ENCODE measurements at places on chromosomes 1 and 21.

DNA sequence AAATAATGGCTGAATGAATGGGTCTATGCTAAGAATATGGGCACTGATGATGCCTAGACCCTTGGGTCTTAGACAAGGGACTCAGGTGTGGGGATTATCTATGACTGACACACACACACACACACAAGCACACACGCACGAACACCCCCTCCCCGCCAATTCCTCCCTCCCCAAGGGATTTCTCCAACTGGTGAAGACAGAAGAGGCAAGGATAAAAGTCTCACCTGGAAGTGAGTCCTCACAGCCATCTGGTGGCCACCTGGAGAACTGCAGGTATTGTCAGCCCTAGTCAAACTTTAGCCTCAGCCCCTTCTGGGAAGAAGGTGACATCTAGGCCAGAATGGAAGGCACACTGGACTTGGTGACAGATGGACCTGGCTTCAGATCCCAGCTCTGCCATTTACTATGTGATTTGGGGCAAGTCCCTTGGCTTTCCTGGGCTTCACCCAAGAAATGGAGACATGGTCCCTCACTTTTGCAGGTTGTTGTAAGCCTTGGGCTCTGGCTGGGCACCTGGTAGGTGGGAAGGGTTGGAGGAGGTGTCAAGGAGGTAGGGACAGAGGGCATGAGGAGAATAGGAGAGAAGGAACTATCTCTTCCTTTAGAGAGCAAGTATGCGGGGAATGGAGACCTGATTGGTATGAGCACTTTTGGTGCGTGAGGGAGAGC is 4.0 kb upstream of the GPR3 start:
- DNase-seq: no peak

DNA sequence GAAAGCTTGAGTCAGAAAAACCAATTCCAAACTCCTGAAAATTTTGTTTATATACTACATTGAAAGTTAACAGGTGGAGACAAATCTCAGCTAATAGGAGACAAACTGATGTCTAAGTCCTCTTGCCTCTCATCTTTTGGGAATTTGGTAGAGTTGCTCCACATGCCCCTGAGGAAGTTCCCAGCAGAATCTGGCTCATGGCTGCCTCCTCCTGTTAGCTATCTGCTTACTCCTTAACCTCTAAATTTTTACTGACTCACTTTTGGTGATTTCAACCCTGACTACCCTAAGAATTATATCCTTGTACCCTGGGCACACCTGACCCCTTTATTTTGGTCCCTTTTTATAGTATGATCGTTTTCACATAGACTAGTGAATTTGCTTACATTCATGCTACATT is 633.7 kb upstream of the USP24 start:
- no peak for DNase-seq

DNA sequence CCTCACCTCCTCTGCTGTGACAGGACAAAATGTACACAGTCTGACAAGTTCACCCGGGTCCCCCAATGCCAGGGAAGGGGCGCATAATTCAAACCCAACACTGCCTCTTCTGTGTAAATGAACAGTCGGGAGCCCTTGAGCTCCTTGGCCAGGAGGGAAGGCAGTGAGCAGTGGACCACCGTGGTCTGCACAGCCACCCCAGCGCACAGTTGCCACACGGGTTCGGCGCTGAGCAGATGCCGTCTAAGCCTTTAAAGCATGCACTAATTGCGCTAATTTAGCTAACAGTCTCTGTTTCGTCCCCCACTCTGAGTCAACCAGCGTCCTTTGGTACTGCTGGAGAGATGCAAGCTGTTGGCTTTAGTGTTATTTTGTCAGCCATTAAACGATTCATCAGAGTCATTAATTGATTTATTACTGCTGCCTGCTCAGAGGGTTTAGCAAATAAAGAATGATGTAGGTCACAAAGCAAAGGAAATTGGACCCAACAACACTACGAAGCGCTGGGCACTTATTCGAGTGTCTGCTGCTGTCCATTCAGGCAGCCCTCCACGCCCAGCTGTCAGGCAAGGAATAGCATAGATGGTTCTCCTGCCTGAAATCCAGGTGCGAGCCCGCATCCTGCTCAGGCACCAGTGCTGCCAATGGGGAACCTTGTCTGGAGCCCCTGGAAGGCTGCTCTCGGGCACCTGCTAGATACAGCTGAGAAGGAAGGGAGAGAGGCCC is 91.5 kb downstream of the MRPL37 start:
- no peak for DNase-seq

GRCh38 chr1:243672539-243673074 is 177.4 kb downstream of the AKT3 start:
- DNase-seq: no peak

DNA sequence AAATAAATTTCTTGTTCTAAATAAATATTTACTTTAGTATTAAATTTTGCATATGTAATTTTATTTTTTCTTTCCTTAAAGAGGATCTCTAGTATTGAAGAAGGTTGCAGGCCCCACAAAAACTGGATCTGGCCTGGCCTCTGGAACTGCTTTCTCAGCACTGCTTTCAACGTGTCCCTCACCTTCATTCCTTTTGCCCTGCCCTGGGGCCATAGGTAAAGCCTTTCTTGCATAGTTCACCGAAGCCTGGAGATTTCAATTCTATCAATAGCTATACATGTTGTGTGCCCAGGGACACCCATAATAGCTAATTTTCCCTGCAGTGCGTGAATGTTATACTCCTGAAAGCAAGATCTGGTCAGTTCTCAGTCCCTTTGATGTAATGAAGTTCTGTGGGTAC is 12.0 kb upstream of the GPR137B start:
- no peak for DNase-seq

DNA sequence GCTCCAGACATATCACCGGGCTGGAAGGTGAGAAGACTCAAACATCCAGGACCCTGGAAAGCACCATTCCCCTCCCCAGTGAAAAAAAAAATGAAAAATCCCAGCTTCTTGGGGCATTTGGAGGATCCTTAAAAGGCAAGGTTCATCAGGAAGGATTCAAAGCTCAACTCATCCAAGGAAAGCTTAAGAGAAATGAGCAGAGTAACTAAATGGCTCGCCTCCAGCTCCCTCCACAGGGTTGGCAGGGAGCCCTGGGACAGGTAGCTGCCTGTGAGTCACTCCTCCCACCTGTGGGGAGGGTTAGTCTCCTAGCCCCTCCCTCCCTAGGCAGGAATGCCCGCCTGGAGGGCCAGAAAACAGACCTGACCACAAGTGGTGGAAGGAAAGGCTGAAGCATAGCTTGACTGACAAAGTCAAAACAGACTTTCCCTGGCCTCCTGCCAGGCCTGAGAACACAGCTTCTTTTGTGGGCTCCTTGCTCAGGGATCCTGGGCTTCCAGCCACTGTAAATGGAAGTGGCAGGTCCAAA is 712 bp upstream of the LAMB3 start:
- DNase-seq: peak; percentile 89

DNA sequence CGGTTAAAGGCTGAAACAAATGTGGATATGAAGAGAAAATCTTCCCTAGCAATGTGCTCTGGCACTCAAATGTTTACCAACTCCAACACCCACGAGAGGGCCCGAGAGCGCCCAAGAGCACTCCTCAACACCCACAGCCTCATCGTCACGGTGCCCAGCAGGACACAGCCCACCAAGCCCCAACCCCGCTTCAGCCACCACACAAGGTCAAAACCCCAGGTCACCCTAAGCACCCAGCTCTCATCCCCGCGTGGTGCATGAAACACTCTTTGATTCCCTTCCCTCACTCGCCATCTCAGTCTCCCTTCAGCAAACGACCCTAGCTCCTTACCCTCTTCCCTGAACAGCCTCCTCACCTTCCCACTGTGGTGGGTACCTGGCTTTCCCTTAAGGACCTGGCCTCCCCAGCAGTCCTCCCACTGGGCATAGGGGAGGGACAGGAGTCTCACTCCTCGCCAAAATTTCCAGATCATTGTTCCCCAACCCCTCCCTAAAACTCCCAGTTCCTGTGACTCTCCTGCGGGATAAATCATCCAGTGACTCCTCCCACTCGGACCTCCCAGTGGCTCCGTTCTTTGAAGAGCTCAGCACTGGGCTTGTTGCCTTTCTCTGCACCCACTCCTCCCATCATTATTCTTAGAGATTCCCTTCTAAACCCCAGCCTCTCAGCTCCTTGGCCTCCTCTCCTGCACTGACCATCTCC is 170.4 kb upstream of the SYT6 start:
- DNase-seq: no peak

DNA sequence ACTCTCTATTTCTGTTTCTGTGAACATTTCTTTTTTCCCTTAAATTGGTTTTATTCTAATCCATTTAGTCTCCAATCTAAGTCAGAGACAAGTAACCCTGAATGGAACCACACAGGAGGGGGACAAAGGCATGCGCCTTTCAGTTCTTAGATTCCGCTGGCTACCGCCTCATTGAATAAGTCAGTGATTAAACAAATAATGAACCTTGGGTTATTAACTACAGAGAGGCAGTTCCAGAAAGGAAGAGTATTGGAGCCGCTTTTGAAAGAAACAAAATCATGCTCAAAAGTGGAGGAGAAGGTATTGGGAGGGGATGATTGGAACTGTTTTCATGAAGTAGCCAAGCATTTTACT is 459.8 kb upstream of the DAB1 start:
- no peak for DNase-seq

GRCh38 chr21:26783466-26784195 is 61.6 kb downstream of the ADAMTS1 start:
- no peak for DNase-seq

- DNase-seq: no peak
Measured at GRCh38 chr21:42652527-42653230, 742 bp upstream of the PDE9A start.

GRCh38 chr1:55589671-55590297 is 374.6 kb upstream of the USP24 start:
- DNase-seq: no peak

- no peak for DNase-seq
Measured at GRCh38 chr1:43274125-43274803, 4.5 kb downstream of the TMEM125 start.

GRCh38 chr21:25234857-25235801 is 372.2 kb downstream of the MRPL39 start:
- no peak for DNase-seq

GRCh38 chr1:100134872-100135271 is 1.9 kb downstream of the TRMT13 start:
- DNase-seq: no peak

DNA sequence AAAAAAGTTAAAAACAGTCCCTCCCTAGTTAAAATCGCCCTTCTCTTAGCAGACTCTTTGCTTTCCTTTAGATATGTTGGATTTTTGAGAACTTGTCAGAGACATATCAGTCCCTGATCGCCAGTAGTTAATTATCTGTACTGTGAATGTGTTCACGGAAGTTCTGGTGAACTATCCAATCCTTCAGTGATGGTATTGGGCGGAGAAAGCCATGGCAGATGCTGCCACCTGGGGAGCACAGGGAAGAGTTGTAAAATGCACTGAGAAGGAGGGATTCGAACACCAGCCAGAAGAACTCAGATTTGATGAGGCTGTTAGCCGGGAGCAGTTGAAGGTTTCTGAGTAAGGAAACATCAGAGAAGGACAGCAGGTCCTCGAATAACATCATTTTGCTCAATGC is 17.5 kb upstream of the KIF14 start:
- DNase-seq: no peak

DNA sequence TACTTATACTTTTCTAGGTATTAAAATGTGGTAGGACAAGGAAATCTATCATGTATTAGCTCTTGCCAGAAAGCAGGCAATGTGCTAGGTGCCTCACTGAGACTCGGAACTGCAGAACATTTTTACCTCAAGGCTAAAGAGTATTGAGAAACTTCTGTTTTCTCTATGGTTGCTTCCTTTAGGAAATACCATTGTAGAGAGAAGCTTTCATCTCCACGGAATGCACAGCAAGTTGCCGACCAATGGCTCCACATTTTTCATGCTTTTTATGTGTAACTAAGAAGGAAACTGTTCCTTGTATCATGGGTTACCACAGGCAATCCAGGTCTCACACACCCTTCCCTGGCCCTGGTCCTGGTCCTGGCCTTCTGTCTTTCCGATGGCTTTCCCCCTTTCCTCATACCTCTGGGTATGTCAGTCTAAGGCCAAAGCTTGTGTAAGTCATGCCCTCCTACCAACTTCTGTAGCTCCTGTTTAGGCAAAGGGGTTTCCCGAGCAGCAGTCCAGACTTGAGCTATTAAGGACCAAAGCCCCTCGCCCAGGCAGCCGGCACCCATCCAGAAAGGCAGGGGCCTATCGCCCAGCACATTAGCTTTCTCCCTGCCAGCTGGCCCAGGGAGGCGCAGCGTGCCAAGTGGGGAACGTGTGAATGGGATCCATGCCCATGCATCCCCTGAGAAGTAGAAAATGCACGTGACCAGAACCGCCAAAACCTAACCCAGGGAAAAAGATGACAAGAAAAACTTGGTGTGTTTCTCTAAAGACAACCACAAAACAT is 225.0 kb downstream of the PBX1 start:
- no peak for DNase-seq
